ENCODE measurements at places on chromosomes 7 and 10. TPM values are rescaled to one million over a fixed set of nuclear protein-coding genes. Genes with fewer than 3 reads are reported as not detected.
A peak's percentile ranks its signal among the peaks of the same experiment; 100 is the strongest.

- no peak for DNase-seq
Measured at GRCh38 chr7:20747001-20747400, 39.7 kb downstream of the SP8 start.

DNA sequence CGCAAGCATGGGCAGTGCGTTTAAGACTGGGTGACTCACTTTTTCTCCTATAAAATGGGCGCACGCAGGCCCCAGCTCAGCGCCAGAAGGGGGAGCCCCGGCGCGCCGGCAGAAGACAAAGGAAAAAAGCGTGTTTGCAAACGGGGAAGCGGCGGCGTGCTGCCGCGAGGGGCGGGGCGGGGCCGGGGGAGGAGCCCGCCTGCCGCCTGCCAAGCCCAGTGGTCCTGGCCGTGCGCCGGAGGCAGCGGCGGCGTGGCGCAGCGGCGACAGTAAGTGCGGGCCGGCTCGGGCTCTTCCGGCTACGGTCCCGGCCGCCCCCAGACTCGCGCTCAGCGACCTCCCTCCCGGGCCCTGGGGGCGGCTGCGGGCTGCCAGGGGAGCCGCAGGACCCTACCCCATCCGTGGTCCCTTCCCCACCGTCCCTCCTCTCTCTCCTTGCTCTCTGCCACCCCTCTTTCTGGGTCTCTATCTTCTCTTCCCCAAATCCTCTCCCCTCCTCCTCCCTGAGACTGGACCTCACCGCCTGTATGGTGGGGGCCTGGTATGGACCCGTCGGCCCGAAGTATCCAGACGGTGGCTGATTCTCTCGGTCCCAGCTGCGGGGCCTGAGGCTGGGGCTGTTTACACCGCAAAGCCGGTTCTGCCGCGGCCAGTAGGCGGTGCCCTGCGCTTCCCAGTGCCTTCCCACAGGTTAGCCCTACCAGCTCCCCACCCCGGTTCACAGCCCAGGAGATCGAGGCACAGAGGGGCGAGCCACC, at the start of gene SLC29A3:
Gene SLC29A3 (plus strand): TSS at position 218 of the 758 bp plus-strand sequence. CDS start 51 bp downstream, at position 269.
- DNase-seq: peak; percentile 94

GRCh38 chr10:33759191-33759590, 424.7 kb upstream of the NRP1 start:
- DNase-seq: no peak

- DNase-seq: no peak
Measured at GRCh38 chr10:42973870-42974692, 102.8 kb upstream of the RET start.

DNA sequence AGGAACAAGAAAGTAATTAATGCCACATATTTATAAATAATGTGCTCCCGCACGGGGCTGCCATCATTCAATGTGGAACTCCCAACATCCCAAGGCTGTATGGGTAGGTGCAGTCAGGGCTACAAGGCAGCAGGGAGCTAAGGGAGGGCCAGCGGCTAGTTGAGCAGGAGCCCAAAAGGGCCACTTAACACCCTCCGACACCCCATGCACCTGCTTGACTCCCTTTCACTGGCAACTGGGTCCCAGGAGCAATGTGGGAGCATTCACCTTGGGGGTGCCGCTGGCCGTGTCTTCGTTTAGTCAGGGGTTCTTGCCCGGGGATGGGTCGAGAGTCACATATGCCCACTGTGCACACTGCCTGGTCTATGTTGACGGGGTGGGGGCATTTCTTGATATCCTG, 27.9 kb downstream of the SCART1 start:
- no peak for DNase-seq

- DNase-seq: no peak
Measured at GRCh38 chr10:122055252-122055651, 66.3 kb downstream of the TACC2 start.

- no peak for DNase-seq
Measured at GRCh38 chr10:58475322-58476277, 37.1 kb upstream of the BICC1 start.

GRCh38 chr10:30420766-30421165, 13.2 kb upstream of the MAP3K8 start:
- no peak for DNase-seq

- DNase-seq: peak; percentile 83
Measured at GRCh38 chr10:21526188-21526859, 842 bp upstream of the SKIDA1 start.

- DNase-seq: no peak
Measured at GRCh38 chr10:126586128-126586527, 84.4 kb downstream of the C10orf90 start.

- DNase-seq: peak; percentile 41
Measured at GRCh38 chr7:119392-120163, 72.8 kb upstream of the FAM20C start.

DNA sequence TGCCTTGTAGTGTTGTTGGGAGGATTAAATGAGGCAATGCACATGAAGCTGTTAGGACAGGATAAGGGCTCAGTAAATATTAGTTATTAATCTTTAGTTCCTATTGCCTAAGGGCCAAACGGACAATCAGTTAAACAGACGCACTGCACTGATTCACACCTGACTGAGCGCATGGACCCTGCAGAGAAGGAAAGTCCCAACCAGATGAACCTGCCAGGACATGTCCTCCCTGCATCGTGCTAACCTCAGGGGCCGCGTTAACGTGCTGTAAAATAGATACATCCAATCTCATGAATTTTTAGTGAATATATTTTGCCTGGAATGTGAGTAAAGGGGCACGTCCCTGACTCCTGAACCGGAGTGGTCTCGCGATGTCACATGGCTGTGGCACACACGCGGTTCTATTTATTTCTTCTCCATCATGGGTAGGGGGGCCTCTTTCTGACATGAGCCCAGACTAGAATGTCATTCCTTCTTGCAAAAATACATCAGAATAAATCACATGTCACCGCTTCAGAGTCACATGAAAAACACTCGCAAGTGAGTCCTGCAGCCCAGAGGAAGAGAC, 12.3 kb downstream of the ADARB2 start:
- no peak for DNase-seq

- DNase-seq: peak; percentile 33
Measured at GRCh38 chr7:94449151-94449725, 54.5 kb downstream of the COL1A2 start.

- no peak for DNase-seq
Measured at GRCh38 chr10:73229567-73229966, 17.5 kb downstream of the DNAJC9 start.

- DNase-seq: no peak
Measured at GRCh38 chr10:104099941-104100340, 14.3 kb upstream of the COL17A1 start.

- DNase-seq: no peak
Measured at GRCh38 chr10:21870849-21871248, 132.7 kb downstream of the DNAJC1 start.

DNA sequence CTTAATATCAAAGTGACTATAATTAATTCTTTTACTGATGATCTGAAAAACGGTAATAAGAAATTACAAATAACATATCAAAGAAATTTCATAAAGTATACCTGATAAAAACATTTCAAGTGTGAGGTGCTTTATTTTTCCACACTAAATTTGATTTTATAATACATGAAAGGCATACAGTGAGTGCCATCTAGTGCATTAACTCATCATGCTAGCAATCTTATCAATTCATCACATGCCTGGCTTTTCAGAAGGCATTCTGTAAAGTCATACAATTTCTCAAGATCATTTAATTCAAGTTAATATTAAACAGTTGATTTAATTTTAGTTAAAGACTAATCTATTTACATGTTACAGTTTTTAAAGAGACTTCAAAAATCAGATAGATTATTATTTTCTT, 1020.9 kb downstream of the GATA3 start:
- no peak for DNase-seq

DNA sequence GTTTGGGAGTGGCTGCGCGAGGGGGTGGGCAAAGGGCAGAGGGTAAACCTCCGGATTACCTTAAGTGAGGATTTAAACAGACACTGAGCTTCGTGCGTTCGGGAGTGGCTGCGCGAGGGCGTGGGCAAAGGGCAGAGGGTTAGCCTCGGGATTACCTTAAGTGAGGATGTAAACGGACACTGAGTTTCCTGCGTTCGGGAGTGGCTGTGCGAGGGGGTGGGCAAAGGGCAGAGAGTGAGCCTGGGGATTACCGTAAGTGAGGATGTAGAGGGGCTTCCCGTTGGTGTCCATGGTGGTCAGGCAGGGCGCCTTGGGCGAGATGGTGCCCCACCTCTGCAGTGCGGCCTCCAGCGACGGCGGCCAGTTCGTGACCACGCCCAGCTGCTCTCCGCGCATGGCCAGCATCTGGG, 275.8 kb downstream of the DIP2C start:
- peak; percentile 51 for DNase-seq

DNA sequence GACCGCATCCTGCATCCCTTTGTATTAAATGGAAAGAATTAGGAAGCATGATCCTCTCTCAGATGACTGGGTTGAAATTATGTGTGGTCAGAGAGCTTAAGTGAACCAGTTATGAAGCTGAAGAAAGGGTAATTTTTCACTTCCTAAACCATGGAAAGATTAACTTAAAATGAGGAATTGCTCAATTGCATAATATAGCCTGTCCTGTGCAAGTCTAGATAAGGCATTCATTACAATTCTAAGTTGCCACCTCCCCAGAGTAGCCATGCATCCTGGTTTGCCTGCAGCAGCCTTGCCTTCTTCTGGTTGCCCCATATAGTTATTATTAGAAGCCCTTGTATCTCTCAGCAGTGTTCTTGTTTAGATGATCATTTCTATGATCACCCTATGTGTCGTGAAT, 45.3 kb downstream of the STARD3NL start:
- DNase-seq: no peak

DNA sequence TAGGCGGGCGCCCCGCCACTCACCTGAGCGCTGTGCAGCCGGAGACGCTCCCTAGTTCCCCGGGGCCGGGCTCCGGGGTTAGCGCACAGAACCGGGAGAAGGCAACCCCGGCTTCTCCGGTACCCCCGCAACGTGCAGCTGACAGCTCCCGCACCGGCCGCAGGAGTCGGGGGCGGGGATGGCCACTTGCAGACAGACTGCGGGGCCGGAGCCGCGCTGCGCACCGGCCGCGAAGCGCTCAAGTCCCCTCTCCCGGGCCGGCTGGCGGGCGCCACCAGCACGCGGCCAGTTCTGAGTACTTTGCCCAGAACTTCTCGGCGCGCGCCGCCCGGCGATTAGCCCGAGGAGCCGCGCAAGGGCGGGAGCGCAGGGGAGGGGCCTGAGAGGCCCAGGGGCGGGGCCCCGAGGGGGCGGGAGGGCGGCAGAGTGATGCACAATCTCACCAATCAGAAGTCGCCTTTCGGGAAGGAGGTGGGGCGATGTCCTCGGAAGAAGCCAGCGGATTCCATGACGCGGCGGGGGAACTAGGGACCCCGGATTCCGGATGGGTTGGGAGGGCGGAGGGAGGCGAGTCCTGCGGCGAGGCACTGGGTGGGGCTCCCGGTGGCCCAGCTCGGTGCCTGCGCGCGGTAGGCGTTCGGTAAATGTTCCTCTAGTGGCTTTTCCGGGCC, at the start of gene OSBPL3:
Gene OSBPL3 (minus strand): TSS at position 316 of the 671 bp plus-strand sequence. CDS start 87,706 bp downstream, outside the sequence.
- peak; percentile 97 for DNase-seq

DNA sequence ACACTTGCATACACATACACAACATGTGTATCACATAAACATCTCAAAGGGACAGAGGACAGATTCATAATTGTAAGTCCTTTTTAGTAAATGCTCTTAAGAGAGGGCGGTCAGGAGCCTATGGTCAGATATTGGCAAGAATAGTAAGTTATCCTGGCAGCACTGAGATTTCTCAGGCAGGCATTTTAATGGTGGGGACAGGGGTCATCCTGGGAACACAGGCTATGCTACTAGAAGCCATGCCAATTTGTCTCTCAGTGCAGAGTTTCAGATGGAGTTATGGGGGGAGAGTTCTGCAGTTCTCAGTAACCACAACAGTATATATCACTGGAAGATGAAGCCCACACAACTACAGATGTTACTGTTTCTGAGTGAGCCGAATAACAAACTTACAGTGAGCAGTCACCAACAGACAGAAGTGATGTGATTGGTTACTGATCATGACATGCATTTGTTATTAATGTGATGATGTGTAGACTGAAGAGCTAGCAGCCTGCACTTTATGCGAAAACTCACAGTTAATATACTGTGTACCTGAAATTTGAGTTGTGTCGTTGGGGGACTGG, 16.4 kb downstream of the ZNF487 start:
- no peak for DNase-seq

GRCh38 chr10:31215052-31215451, 104.0 kb upstream of the ZEB1 start:
- no peak for DNase-seq

- no peak for DNase-seq
Measured at GRCh38 chr10:110864662-110865140, 7.0 kb upstream of the PDCD4 start.

- no peak for DNase-seq
Measured at GRCh38 chr7:108038986-108039385, 36.0 kb upstream of the LAMB1 start.

GRCh38 chr10:13972609-13973008, 358.1 kb downstream of the FRMD4A start:
- no peak for DNase-seq

DNA sequence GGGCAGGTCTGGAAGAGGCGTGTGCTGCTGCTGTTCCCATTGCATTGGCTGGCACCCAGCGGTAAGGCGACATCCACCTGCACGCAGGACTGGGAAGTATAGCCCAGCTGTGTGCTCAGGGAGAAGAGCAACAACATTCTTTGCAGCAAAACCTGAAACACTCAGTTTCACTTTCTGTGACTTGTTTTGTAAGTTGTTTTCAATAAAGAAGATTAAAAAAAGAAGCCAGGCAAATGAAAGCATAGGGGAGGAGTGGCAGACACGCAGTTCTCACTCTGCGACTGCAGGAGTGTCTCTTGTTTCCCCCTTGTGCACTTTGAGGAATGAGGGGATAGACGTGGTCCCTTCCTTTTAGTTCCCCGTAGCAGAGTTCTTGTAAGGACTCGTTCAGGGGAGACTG, 5.8 kb downstream of the FBH1 start:
- peak; percentile 21 for DNase-seq

GRCh38 chr7:41652267-41652666, 50.6 kb downstream of the INHBA start:
- no peak for DNase-seq

- no peak for DNase-seq
Measured at GRCh38 chr7:81098213-81098612, 179.4 kb upstream of the SEMA3C start.

GRCh38 chr7:88759230-88760135, at the start of gene ZNF804B:
Gene ZNF804B (plus strand): TSS chr7:88759700. CDS start chr7:88759977, 277 bp downstream.
- DNase-seq: peak; percentile 85

- DNase-seq: no peak
Measured at GRCh38 chr10:121455377-121455776, 142.9 kb downstream of the FGFR2 start.

Gene RHBDD2
- total RNA-seq: 15.4 TPM

Gene BAIAP2L1
- total RNA-seq: 35.1 TPM

Gene CHCHD3
- 142 TPM for total RNA-seq

Gene SPDYE5
- total RNA-seq: not detected

Gene RARRES2
- total RNA-seq: 0.19 TPM

Gene SHH
- total RNA-seq: 0.03 TPM

Gene CHN2
- 6.6 TPM for total RNA-seq

Gene KEL
- not detected for total RNA-seq

Gene EIF4H
- total RNA-seq: 214 TPM

Gene ATXN7L1
- 8.6 TPM for total RNA-seq

Gene NKX1-2
- total RNA-seq: not detected

Gene GPR146
- 0.79 TPM for total RNA-seq

Gene KLF14
- total RNA-seq: not detected

Gene GRID2IP
- not detected for total RNA-seq

Gene CYP3A4
- not detected for total RNA-seq

Gene PCBD1
- total RNA-seq: 43.9 TPM
